ENCODE measurements at places on chromosomes 11 and 22.
A peak's percentile ranks its signal among the peaks of the same experiment; 100 is the strongest.

DNA sequence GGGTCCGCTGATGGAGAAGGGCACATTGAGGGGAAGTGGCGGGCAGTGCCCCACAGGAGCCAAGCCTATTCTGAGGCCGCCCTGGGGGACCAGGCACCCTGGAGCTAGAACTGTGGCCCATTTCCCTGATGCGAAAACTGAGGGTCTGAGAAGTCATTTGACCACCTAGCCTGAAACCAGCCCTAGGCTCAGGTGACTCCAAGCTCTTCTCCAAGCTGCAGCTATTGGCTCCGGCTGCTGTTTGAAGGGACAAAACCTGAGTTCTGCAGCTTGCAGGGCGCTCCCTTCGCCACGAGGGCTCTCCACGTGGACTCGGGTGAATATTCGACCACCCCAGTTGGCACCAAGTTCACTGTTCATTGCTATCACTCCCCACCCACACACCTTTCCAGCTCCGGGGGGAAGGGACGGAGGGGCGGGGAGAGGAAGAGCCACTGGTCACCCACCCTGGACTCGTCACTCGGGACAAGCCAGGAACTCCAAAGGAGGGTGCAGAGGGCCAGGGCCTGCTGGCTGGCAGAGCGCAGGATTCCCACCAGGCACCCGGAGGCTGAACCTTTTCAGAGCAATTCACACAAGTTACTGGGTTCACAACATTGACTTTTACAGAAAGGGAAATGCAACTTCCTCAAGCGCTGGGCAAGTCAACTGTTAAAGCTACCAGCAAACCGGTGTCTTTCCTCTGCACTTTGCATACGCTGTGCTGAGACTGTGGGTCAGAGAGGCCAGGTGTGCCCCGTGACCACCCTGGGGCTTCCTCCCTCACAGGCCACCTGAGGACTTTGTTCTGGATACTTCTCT lies 1.1 kb upstream of the RAC2 start:
- DNase-seq: peak; percentile 50

DNA sequence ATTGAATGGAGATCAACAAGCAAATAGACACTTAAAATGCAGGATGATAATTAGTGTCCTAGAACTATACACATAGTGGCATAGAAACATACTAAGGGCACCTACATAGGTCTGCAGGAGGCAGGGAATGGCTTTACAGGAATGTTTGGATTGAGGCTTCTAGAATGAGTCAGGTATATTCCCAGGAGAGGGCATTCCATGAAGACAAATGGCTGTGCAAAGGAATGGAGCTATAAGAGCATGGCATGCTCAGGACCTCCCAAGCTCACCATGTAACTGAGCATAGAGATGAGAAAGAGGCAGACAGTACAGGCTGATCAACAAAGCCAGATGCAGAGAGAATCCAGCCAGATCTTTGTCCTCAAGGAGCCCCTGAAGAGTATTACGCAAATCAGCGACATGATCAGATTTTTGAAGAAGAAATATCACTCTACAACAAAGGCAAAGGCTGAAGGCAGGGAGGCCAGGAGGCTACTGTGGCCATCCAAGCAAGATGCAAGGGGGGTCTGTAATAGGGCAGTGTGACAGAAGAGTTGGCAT lies 211.1 kb upstream of the MTNR1B start:
- DNase-seq: no peak

- peak; percentile 2 for DNase-seq
Measured at GRCh38 chr11:19903620-19904069, 191.0 kb downstream of the NAV2 start.

- DNase-seq: no peak
Measured at GRCh38 chr11:76622493-76623094, 48.0 kb downstream of the LRRC32 start.
